ENCODE measurements at places on chromosomes 13 and 19.

DNA sequence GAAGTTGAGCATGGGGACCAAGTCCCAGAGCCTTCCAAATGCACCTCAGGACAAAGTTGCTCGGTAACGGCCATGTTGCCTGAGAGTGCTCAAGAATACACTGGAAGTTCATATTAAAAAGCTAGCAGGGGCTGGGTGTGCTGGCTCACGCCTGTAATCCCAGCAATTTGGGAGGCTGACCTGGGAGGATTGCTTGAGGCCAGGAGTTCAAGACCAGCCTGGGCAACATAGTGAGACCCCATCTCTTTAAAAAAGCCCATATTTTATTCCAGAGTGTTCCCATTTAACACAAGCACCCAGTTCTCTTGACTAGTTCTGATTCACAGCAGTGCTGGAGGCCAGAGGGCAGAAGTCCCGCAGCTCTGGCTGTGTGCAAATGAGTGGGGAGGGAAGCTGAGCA lies 8.1 kb upstream of the GPI start:
- DNase-seq, result no peak

- DNase-seq, result no peak
Observed at GRCh38 chr13:74707291-74707690, 573.1 kb upstream of the KLF12 start.

- DNase-seq, result no peak
Observed at GRCh38 chr19:39449116-39449797, 3.9 kb downstream of the SUPT5H start.

DNA sequence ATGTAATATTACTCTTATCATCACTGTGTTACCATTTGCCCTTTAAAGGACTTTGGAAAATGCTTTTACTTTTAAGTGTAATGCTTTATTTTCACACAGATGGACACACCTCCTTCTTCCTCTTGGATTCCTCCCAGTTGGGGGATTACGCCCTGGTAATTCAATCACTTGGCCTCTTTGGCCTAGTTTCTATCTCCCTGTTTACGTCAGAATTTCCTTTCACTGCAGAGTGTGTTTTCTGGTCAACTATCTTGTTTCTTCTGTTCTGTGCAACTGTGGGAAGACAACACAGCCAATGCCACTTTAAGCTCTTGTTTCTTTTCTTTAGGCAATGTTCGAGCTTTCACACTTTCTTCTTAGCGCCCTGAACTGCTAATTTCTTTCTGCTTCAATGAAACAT lies 257.3 kb upstream of the MAB21L1 start:
- DNase-seq, result no peak

GRCh38 chr13:67228031-67228430 lies 2.1 kb downstream of the PCDH9 start:
- DNase-seq, result no peak

DNA sequence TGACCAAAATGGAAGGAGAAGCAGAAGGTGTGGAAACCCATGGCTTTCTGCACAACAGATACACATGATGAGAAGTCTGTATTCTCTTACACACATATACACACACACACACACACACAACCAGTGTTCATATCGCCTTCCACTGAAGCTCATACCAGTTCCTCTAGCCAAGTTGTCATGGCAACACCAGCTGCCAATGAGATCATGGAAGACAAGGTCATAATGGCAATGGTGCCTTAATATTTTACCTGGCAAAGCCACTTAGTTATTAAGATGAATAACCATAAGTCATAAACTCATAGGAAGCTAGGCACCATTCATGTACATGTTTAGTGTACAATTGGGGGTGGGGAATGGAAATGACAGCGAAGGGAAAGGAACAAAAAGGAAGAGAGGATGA lies 2.6 kb upstream of the DHRS12 start:
- DNase-seq, result no peak

- DNase-seq, result no peak
Observed at GRCh38 chr19:52198678-52199077, 8.8 kb downstream of the PPP2R1A start.

DNA sequence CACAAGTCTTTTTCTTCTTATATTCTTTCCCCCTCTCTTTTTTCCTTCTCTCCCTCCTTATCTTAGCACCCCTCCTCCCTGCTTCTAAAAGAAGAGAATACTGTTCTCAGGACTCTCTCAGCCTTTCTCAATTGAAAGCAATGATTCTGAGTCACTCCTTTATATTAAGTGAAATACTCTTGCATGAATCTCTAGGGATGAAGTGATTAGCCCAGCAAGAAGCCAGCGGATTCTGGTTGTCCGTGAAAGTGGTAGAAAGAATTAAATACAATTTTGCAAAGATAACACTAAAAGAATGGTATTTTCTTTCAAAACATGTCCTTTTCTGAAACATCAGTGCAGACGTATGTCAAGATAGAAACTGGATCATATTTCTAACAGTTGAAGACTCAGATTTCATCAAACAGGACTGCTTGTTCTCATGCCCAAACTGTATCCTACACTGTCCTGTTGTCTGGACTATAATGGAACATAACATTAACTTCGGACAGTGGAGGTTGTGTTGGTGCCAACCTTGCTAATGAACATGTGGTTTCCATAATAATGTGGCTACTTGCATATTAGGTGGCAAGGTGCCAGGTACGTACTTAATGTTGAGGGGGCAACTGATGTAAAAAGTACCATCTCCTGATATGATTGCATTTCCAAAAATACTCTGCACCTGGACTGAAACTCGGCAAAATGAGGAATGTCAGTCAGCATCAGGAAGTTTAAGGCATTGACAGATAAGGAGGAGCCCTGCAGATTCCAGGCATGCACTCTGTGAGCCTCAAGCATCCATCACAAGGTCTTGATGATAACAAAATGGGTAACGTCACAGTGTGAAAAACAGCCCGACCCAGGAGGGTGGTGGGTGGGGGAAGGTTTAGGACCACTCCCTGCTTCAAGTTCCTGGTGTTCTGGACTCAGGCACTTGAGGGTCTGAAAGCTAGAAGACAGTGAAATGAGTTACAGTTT lies 357.2 kb downstream of the DLEU7 start:
- DNase-seq, result no peak

- no peak for DNase-seq
Observed at GRCh38 chr19:10132905-10133304, 13.2 kb upstream of the EIF3G start.

- no peak for DNase-seq
Observed at GRCh38 chr13:68125087-68125480, 894.9 kb upstream of the PCDH9 start.

GRCh38 chr13:110910013-110910890 lies 4.6 kb downstream of the ANKRD10 start:
- no peak for DNase-seq

- DNase-seq, result no peak
Observed at GRCh38 chr13:95154413-95154886, 146.8 kb downstream of the ABCC4 start.

- DNase-seq, result no peak
Observed at GRCh38 chr13:79373916-79374315, 32.1 kb downstream of the RBM26 start.

GRCh38 chr13:100648354-100648753 lies 26.2 kb downstream of the TMTC4 start:
- DNase-seq, result no peak

GRCh38 chr13:40940841-40941240 lies 78.3 kb downstream of the ELF1 start:
- DNase-seq, result no peak

DNA sequence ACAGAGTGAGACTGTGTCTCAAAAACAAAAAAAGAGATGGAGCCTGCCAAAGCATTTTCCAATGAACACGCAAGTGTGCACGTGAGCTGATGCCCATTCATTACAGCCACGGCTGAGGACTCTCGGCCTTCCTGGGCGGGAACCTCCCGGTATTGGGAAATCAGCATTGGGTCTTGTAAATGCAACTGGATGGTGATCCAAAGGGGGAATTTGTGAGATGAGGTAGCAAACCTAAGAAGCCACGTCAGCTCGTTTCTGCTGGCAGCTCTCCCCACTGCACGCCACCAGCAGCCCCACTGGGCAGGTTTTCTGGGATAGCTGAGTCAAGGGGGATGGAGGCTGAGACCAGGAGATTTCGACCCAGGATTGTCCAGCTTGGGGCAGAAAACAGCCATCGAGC lies 11.5 kb downstream of the C13orf46 start:
- no peak for DNase-seq

- DNase-seq, result no peak
Observed at GRCh38 chr19:12293777-12294248, 870 bp downstream of the ZNF44 start.

GRCh38 chr13:110915874-110916206 lies 971 bp upstream of the ANKRD10 start:
- no peak for DNase-seq

DNA sequence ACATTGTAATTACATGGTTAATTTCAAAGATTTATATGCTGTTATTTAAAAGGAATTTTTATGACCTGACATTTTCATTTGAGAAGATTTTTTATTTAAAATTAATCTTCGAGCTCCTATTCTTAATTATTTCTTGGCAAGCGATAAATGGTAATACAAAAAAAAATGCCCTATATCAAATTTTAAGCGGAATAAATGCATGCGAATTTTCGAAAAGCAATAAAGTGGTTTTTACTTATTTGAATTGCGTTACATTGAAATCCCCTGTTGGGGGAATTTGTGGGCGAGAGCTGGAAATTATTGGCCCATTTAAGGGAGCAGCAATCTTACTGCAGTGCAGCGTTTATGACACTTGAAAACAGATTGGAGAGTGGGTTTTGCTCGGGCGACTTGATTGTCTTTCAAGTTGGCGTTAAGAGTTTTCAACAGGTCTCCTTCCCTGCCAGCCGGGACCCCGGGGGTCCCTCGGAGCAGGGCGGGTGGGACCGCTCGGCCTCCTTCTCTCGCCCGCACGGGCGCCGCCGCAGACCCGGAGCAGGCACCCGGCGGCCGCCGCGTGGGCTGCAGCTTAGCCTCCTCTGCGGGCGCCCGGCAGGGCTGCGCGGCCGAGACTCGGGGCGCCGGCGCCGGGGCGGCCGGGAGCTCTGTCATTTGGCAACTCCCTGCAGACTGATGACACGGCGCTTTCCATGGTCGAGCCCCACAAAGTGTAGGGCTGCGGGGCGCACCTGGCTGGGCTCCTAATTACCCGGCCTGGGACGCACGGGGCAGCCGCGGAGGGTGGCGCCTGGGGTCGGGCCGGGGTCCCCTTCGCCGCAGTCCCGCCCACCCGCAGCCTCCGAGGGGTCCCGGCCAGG lies 255.1 kb upstream of the SOX21 start:
- no peak for DNase-seq

- DNase-seq, result no peak
Observed at GRCh38 chr13:104404325-104404724, 1338.1 kb upstream of the SLC10A2 start.

- DNase-seq, result no peak
Observed at GRCh38 chr13:44093607-44094564, 214.2 kb downstream of the LACC1 start.

GRCh38 chr13:35549481-35549880 lies 73.0 kb upstream of the MAB21L1 start:
- no peak for DNase-seq

GRCh38 chr19:35703343-35703742 lies 1.0 kb upstream of the ZBTB32 start:
- DNase-seq, result no peak

- no peak for DNase-seq
Observed at GRCh38 chr19:1747285-1748114, 5.8 kb upstream of the ONECUT3 start.

- DNase-seq, result no peak
Observed at GRCh38 chr19:28485292-28485691, 727.7 kb downstream of the UQCRFS1 start.

GRCh38 chr19:31255174-31255799 lies 93.9 kb downstream of the TSHZ3 start:
- DNase-seq, result no peak

DNA sequence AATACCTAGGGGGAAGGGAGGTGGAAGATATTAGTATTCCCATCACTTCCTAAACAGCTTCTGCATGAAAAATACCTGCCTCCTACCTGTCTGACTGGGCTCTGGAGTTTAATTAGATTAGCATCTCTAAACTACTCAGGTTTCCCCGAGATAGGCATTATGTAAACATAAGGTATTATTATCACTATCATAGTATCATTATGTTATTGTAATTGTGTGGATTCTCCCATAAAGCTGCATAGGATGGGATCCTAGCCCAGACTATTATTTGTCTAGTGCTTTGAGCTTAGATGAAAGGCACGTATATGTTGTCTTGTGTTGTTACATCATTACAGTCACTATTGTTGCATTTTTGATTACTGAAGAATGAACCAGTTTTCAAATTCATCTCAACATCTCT lies 115.2 kb upstream of the SOX21 start:
- no peak for DNase-seq

- no peak for DNase-seq
Observed at GRCh38 chr19:13033244-13033643, 38.0 kb downstream of the NFIX start.

GRCh38 chr13:108283110-108283509 lies 13.6 kb downstream of the TNFSF13B start:
- no peak for DNase-seq

GRCh38 chr13:37211487-37211886 lies 106.0 kb upstream of the CSNK1A1L start:
- no peak for DNase-seq

DNA sequence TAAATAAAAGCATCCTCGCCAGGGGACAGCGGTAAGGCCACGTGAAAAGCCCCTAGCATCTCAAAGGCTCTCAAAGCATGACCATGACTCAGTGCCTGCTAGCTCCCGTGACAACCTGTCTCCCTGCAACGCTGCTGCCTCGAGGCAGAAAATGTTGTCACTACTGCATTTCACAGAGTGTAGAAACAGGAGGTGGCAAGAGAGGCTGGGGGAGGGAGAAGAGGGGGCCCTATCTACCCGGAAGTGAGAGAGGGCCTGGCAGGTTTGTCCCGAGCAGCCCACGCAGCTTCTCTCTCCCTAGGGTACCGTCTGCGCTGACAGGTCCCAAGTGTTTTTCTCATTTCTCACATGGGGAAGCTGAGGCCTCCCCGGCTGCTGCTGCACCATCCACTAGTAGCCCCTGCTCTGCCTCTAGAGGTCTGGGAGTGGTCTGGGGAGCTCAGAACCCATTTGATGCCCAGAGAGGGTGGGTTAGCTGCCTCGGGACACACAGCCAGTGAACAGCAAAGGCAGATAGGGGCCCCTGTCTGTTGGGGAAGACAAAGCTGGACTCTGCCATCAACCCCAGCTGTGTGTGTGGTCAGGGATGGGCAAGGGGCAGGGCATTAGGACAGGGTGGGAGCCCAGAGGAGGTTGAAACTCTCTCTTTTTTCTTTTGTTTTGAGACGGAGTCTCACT lies 3.7 kb downstream of the TINCR start:
- no peak for DNase-seq

DNA sequence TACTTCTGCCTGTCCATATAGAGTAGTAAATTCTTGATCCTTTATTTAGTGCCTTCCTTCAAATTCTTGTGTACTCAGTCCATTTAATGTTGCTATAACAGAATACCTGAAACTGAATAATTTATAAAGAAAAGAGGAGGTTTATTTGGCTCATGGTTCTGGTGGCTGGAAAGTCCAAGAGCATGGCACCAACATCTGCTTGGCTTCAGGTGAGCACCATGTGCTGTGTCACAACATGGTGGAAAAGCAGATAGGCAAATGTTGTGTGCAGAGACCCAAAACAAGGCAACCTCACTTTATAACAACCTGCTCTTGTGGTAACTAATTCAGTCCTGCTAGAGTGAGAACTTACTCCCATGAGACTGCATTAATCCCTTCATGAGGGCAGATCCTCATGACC lies 195.3 kb downstream of the LMO7 start:
- no peak for DNase-seq
